ENCODE measurements at places on chromosomes 4 and X.

- no peak for DNase-seq
Observed at GRCh38 chrX:13290891-13291614, 28.8 kb downstream of the ATXN3L start.

DNA sequence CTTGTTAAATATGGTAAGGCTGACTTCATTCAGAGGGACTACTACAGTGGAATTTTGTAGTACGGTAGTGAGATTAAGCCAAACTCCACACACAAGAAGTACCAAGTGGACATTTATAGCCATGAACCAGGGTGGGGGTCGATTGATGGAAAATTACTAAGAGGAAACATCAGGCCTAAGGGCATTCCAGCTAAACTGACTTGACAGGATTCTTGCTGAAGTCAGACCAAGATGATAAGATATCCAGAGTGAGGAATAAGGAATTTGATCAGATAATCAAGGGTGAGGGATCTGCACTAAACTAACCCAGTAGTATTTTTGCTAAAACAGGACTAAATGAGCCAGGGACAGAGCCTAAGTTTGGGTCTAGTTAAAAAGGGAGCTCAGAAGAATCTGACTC is 597.5 kb downstream of the RPA4 start:
- DNase-seq, result no peak

- DNase-seq, result no peak
Observed at GRCh38 chr4:155705664-155706063, 39.0 kb downstream of the GUCY1A1 start.

DNA sequence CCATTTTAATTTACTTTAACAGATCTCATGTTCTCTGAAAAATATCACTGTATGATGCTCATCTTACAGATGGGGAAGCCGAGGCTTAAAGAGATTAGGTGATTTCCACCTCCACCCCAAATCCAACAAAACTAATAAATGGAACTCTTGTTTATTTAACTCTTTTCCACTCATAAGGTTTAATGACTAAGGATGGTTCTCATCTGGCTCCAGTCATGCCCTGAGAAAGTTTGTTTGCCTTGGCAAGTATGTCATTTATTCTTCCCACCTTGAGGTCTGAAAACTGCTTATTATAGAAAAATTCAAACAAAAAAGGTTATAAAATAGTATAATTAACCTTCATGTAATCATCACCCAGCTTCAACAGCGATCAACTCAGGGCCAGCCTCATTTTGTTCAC is 56.3 kb downstream of the PPEF2 start:
- DNase-seq, result no peak

DNA sequence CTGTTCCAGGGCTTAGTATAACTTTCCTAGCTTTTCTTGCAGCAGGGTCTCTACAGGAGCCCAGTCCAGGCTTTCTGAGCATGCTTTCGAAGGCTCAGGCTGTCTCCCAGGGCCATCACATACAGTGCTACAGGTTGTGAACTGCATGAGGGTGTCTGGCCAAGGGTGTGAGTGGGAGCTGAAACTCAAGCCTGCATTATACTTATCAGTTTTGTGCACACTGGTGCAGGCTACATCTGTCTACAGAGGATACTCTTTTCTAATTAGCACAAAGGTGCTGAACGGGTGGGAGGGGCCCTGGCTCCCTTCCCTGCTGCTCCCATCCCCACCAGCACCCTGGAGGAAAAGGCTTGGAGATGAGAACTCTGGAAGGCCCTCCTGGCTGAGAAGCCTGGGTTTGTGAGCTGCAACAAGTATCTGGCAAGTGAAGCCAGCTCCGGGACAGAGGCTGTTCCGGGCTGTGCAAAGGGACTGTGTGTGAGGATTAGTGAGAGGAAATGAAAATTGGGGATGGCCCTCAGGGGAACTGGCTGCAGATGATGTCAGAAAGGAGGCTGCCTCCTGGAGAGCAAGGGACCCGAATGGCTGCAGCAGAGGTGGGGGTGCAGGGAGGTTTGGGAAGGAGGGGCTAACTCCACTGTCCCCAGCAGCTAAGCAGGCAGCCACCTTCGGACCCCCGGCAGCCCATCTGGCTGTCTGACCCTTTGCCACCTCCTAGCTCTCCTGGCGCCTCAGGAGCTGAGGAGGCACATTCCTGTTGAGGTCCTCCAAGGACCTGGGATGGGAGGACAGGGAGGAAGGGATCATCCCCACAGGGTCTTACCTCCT is 68.5 kb downstream of the EFNB1 start:
- DNase-seq, result no peak

- peak; percentile 26 for DNase-seq
Observed at GRCh38 chr4:83356899-83357661, 22.4 kb upstream of the HPSE start.

DNA sequence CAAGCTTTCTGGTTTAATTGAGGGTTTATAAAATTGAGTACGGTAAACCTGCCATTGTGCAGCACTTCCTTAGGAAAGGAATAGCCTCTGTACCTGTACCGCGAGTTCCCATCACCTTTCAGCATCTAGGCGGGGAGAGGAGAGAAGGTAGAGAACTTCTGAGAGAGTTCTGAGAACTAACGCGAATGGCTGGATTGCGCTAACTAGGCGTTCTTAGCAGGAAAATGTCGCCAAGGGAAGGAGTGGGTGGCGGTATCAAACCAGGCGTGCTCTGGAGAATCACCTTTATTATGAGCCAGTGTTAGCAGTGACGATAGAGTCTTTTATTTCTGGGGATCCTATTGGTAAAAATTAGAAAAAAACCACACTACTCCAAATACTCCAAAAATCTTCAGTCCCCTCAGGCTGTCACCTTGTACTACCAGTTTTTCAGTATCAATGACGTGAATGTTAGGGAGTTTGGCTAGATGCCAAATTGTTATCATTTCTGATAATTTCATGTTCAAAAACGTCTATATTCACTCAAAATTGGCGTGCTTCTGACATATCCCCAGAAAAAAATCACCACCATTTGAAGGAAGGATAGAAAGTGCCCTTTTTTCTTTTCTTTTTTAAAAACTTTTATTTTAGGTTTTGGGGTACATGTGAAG is 1.4 kb downstream of the UGT8 start:
- no peak for DNase-seq

DNA sequence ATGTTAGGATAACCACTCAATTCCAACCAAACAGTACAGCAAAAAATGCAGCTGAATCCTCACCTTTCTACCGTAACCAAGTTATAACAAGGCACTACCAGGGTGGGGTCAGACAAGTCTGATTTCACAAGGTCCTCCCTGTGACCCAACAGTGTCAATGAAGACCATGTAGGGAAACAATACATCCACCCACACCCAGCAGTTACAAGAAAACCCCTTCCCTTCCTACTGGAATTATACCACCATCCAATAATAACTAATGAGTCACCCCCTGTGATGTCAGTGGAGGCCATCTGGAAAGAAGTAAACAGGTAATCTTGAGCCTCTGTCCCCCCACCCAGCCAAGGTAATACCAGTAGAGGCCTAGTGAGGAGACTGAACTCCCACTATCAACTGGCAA is 117.6 kb downstream of the FGF16 start:
- DNase-seq, result no peak

- DNase-seq, result no peak
Observed at GRCh38 chrX:94814216-94814615, 1140.2 kb downstream of the FAM133A start.

DNA sequence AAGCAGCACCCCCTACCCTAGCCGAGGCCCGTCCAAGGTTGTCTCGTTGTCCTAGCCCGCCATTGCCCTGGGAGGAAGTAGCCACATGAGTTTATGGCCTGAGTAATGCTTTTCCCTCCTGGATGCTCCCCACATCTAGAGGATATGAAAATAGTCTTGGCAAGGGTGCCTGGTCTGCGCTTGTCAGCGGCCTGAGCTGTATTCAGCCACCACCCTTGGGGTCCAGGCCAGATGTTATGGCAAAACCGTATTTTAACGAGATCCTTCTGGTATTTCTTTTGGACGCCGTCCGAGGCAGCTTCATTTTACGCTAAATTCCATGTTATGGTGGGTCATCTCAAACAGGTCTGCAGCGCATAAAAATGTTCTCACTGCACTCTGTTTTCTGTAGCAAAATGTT is 89.3 kb downstream of the GPR143 start:
- no peak for DNase-seq

DNA sequence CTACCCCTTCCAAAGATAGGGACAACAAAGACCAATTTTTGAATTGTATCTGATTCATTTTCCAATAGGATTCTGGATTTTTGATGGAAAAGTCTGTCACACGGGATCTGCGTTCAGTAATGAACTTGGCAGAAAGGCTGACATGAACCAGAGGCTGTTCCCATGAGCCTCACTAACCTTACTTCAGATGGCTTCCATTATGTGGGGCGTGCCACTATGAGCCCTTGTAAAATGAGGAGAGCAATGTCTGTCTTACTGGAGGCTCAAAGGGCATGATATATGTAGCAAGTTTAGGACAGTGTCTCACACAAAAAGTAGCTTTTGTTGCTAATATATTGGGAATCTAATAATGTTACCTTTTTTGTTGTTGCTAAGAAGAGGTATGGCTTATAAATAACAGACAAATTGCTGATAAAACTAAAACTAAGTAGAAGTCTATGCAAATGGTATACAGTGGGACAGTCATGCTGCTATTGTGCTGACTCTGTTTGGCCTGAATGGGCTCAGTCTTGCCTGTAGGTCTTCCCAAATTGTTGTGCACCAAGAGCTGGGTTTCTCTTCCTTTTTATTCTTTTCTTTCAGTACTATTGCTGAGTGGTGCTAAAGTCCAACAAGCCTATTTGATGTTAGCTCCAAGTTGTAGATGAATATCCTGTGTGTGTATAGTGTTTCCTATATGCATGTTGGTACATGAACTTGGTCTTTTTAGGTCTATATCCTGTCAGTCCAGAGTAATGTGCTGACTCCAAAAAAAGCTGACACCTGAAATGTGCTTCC is 132.1 kb downstream of the SPRY1 start:
- DNase-seq, result no peak

GRCh38 chrX:7925867-7926472 is 1.2 kb downstream of the PNPLA4 start:
- no peak for DNase-seq

DNA sequence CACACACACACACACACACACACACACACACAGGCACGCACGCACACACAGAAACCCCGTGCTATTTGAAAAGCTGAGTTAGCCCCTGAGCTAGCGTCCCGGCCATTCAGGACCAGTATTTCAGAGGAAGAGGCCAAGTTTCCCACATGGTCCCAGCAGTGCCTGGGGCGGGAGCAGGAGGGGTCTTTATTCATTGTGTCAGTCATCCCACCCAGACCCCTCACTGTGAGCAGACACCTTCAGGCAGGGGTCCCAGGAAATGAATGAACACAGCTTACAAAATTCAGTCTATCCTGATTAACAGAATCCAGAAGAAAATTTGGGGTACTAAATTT is 58.1 kb downstream of the ZFYVE28 start:
- no peak for DNase-seq

GRCh38 chr4:75494563-75494962 is 19.6 kb downstream of the RCHY1 start:
- DNase-seq, result no peak

DNA sequence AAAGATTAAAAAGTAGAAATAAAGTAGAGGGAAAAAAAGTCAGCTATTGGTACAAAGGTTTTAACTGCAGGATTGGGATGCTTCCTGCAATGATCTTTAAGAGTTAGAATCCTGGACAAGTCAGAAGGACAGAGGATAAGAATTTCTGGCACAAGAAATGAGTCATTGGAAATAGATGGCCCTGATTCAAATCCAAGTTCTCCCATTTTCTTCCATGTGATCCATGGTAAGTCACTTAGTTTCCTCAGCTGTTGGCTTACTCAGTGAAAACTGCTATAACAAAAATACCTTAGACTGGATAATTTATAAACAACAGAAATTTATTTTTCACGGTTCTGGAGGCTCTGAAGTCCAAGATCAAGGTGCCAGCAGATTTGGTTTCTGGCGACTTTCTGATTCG is 13.3 kb upstream of the TBC1D19 start:
- no peak for DNase-seq

DNA sequence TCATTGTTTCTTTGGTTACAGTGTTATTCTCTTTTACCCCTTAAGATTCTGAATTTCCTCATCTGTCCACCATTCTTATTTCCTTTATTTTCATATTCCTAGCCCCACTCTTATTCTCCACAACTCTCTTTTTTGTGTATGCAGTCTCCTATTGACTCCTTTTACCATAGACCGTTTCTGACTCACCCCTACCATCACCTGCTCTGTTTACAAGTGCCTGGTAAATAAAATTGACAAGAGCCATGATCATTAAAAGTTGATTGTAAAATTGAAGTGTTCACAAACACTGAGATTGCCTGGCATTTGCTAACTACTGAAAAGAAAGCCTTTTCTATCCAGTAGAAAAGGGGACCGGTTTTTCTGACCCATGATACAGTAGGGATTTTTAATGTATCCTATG is 54.4 kb downstream of the MRPL1 start:
- DNase-seq, result no peak

DNA sequence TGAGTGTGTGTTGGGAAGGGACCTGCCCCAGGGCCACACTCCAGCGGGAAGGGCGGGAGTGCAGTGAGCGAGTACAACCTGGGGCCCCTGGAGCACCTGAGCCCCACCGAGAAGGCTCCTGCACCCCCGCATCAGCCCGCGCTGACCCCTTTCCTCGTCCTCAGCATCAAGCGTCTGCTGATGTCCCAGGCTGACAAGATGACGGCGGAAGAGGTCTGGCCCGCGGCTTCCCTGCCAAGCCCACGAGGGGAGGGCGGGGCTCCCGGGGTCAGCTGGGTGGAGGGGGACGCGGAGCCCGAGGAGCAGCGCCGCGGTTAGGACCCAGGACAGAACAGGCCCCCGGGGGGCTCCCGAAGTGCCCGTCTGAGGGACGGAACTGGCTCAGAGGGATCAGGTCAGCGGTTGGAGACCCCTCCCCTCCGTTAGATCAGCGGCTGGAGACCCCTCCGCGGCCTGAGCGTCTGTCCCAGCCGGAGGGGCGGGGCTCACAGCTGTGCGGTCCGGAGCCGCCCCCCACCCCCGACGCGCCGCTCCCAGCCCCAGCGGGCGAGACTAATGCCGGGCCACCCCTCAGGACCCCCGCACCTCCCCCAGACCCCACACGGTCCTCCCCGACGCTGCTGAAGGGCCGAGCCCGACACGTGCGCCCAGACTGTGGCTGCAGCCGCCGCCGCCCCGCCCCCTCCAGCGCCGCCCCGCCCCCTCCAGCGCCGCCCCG is 6.7 kb downstream of the MYL5 start:
- no peak for DNase-seq

GRCh38 chr4:142293536-142293935 is 552.6 kb downstream of the INPP4B start:
- DNase-seq, result no peak

DNA sequence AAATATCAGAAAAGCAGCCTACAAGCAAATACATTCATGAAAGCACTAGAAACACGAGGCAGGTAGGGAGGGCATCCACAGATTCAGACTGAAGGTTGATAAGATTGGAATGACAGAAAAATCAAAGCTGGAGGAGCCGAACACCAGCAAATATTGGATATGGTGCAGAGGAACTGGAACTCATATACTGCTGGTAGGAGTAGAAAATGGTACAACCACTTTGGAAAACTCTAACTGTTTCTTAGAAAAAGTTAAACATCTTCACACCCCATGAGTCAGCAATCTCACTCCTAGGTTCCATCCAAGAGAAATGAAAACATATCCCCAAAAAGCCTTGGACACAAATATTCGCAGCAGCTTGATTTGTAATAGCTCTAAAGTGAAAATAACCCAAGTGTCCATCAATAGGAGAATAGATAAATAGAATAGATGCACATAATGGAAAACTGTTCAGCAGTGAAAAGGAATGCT is 27.1 kb downstream of the CD99L2 start:
- no peak for DNase-seq

GRCh38 chrX:139204898-139205667 is 325.5 kb upstream of the F9 start:
- no peak for DNase-seq

GRCh38 chr4:105014234-105014633 is 132.4 kb upstream of the TET2 start:
- DNase-seq, result no peak
